Smooth muscle cell of trachea (primary cell): ENCODE measurements at places on chromosomes 16 and 17. TPM values are rescaled to one million over a fixed set of nuclear protein-coding genes. Genes with fewer than 3 reads are reported as not detected.

OR1F1 gene
- total RNA-seq, result not detected in 2 replicates

SRCIN1 gene
- under 0.01 and 0.17 TPM in 2 replicates for total RNA-seq

RHOT2 gene
- total RNA-seq, result 51.6 and 57.7 TPM in 2 replicates

KCNH4 gene
- under 0.01 TPM in 1 of 2 replicates, not detected in the other for total RNA-seq

KCTD19 gene
- 0.50 and 0.87 TPM in 2 replicates for total RNA-seq

ZFP3 gene
- total RNA-seq, result 1.5 and 1.9 TPM in 2 replicates

LGALS9B gene
- not detected in 2 replicates for total RNA-seq

ZNF768 gene
- total RNA-seq, result 14.3 and 27.5 TPM in 2 replicates

PHB1 gene
- 104 and 173 TPM in 2 replicates for total RNA-seq

CORO6 gene
- total RNA-seq, result 12.1 and 21.3 TPM in 2 replicates

CES3 gene
- total RNA-seq, result 0.66 and 1.9 TPM in 2 replicates

UTS2R gene
- total RNA-seq, result 0.15 TPM in 1 of 2 replicates, not detected in the other

PDILT gene
- not detected in 2 replicates for total RNA-seq

TBC1D3B gene
- total RNA-seq, result 1.5 and 3.6 TPM in 2 replicates

PIEZO1 gene
- total RNA-seq, result 215 and 304 TPM in 2 replicates

ATP2A1 gene
- 0.44 and 0.99 TPM in 2 replicates for total RNA-seq

HOXB13 gene
- total RNA-seq, result not detected in 2 replicates

CCDC154 gene
- total RNA-seq, result 0.29 and 0.66 TPM in 2 replicates

PPY gene
- total RNA-seq, result not detected in 2 replicates

ANKS4B gene
- not detected in 2 replicates for total RNA-seq

ZDHHC7 gene
- total RNA-seq, result 108 and 220 TPM in 2 replicates

SLC5A10 gene
- not detected in 2 replicates for total RNA-seq

SNN gene
- 20.1 and 28.4 TPM in 2 replicates for total RNA-seq

ZNF597 gene
- total RNA-seq, result 1.3 and 2.0 TPM in 2 replicates

KRTAP4-8 gene
- total RNA-seq, result not detected in 2 replicates

MEIOC gene
- total RNA-seq, result 0.15 and 0.66 TPM in 2 replicates

ENPP7 gene
- not detected in 2 replicates for total RNA-seq

GRIN2A gene
- total RNA-seq, result under 0.01 and 0.33 TPM in 2 replicates

KRTAP9-8 gene
- not detected in 2 replicates for total RNA-seq

HS3ST4 gene
- total RNA-seq, result not detected in 2 replicates

FKBP10 gene
- 407 and 587 TPM in 2 replicates for total RNA-seq

MYADML2 gene
- total RNA-seq, result not detected in 2 replicates

TMEM235 gene
- not detected in 2 replicates for total RNA-seq

TMEM132E gene
- total RNA-seq, result not detected in 2 replicates

PRAC2 gene
- not detected in 2 replicates for total RNA-seq

HYDIN gene
- 0.15 and 1.8 TPM in 2 replicates for total RNA-seq

TEKT1 gene
- not detected in 2 replicates for total RNA-seq

GP1BA gene
- not detected in 2 replicates for total RNA-seq

MYBBP1A gene
- total RNA-seq, result 41.3 and 61.7 TPM in 2 replicates

PPP1R27 gene
- 0.17 TPM in 1 of 2 replicates, not detected in the other for total RNA-seq

ESRP2 gene
- 0.15 and 0.99 TPM in 2 replicates for total RNA-seq
